GM19239 (cell line): ENCODE measurements at places on chromosomes 7 and 10.

GRCh38 chr7:75921479-75921878 lies 6.5 kb downstream of the POR start:
- no peak for DNase-seq

DNA sequence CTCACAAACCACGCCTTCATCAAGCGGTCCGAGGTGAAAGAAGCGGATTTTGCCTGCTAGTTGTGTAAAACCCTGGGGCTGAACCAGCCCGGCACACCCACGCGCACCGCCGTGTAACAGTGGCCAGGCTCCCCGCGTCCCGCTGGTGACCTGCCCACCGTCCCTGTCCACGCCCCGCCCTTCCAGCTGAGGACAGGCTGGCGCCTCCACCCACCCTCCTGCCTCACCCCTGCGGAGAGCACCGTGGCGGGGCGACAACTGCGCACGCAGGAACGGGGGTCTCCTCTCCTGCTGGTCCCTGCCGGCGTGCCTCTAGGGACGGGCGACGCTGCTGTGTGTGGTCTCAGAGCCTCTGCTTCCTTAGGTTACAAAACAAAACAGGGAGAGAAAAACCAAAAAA lies 16.9 kb upstream of the TSPAN33 start:
- no peak for DNase-seq

- no peak for DNase-seq
Measured at GRCh38 chr7:115087437-115087836, 165.5 kb downstream of the MDFIC start.

GRCh38 chr10:107616463-107617410 lies 452.2 kb upstream of the SORCS1 start:
- DNase-seq = no peak

DNA sequence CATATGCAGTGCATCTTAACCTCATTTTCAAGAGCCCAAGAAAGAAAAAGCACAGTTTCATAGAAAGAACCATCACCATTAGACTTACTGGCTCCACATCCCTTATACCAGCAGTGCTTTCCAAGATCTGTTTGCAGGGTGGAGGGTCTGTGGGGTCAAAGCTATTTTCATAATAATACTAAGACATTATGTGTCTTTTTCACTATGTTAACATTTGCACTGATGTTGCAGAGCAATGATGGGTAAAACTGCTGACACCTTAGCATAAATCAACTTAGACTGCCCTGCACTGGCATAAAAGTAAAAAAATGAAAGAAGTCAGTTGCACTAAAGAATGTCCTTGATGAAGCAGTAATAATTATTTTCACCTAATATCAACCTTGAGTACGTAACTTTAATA lies 166.2 kb downstream of the SKAP2 start:
- DNase-seq = no peak

DNA sequence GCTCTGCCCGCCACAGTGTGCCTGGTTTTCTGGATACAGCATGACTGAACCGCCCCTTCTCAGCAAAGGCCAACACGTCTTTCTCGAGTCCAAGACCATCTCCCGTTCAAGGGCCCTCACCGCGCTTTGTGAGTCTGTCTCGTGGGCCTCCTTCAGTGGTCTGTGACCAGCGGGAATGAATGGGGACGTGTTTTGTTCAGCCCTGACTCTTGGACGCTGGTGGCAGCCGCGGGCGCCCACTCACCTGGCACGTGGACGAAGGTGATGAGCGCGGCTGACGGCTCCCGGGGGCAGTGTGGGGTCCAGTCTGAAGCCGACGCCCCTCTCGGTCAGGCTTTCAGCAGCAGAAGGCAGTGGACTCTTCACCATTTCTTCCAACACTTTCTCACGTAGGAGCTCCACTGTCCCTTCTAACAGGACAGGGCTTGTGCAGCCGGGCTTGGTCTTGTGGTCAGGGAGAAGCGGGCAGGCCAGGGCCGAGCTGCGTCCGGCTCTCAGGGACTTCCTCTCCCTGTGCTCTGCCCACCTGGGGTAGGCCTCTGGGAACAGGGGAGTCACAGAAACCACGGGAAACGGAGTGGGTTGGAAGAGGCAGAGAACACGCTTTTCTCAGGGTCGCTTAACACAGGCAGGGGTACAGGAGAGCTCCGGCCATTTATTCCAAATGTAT lies 30.4 kb downstream of the AMZ1 start:
- no peak for DNase-seq

GRCh38 chr7:15864626-15864991 lies 178.1 kb upstream of the MEOX2 start:
- DNase-seq = no peak
